ENCODE measurements at places on chromosomes 3 and 15.

GRCh38 chr3:31420311-31420710 lies 112.4 kb upstream of the STT3B start:
- DNase-seq: no peak

DNA sequence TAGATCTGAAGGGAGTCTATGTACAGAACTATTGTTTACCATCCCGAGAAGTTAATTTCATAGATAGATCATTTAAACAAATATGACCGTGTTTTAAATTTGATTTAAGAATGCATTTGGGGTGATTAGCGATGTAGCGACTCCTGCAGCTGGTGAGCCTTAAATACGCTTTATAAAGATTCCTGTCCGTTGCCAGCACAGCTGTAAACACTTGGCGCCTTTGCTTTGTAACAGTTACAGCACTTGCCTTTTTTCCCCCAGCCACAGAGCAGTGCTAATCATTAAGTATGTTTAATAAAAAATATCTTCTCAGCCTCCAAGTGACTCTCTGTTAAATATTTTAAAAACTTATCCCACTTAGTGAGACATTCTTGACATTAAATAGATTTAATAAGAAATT lies 333.8 kb downstream of the FEZF2 start:
- DNase-seq: no peak

DNA sequence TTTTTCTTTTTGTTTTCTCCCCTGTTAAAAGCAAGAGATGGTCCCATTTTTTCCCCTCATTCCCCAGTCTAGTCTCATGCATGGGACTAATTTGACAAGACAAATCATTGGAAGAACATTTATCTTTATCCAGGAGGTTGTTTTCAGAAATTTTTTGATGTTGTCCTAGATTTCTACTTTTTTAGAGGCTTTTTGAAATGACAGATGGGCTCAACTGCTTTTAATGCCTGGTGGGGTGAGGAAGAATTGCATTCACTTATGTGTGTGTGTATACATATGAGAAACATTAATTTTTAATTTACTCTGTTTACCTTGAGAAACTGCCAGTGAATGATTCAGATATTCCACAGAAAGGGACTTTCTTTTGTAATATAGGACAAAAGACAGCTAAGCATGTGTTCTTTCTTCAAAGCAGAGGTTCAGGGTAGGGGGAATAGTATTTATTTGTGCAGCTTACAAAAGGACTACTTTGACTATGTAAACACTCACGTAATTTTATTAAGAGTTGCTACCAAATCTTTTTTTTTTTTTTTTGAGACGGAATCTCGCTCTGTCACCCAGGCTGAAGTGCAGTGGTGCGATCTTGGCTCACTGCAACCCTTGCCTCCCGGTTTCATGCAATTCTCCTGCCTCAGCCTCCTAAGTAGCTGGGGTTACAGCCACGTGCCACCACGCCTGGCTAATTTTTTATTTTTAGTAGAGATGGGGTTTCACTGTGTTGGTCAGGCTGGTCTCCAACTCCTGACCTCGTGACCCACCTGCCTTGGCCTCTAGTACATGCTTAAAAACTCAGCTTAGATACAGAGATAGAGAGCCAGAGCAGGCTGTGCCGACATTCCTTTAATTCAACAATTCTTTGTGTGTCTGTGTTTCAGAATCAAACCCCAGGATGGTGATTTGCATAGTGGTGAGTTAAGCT lies 130.1 kb upstream of the RARB start:
- no peak for DNase-seq

- DNase-seq: no peak
These were observed 321.4 kb upstream of the DPH6 start for GRCh38 chr15:35867356-35867755.

DNA sequence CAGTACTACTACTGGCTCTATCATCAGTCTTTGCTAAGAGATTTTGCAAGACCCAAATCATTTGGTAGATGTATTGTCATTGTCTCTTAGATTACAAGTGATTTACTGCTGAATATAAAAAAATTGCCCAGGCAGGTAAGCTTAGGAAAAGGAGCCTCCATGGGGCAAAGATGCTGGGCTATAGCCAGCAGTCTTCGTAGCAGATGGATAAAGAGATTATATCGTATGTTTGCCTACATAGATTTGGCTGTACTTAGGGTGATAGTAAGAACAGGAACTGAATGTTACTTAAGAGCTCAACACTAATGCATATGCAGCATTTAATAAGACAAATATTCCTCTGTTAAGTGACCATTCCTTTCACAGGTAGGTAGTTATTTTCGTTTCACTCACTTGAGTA lies 48.9 kb downstream of the PTPRG start:
- DNase-seq: no peak

DNA sequence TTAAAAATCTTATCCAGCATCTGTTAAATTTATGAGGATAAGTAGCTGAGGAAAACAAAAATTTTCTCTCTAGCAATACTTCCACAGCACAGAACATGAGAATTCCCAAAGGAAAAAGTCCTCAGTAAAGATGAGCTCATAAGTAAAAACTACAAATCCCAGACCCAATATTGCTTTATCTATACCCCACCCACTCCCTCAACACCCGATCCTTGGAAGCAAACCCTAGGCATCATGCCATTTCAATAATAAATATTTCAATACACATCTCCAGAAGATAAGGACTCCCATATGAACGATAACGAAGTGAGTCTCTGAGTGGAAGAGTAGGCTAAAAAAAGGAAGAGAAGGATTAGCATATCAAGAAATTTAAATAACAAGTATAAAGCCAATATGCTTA lies 8.3 kb upstream of the PRR20G start:
- DNase-seq: no peak

- DNase-seq: no peak
These were observed 199.8 kb upstream of the TLE3 start for GRCh38 chr15:70297465-70298058.

DNA sequence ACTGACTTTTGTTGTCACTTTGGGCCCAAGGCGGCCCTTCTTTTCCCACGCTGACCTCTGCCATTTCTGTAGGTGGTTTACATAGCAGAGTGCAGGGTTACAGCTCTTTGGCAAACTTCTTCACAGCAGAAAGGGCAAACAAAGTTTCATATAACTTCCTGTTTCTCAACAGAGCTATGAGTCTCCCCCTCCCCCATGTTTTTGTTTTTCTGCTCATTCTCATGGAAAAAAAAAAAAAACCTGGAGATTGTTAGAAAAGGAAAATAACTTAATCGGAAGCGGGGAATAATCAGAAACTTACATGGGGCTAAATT lies 342.0 kb upstream of the NR2F2 start:
- no peak for DNase-seq

GRCh38 chr15:87522997-87523396 lies 733.5 kb downstream of the NTRK3 start:
- DNase-seq: no peak

- no peak for DNase-seq
These were observed 125.4 kb upstream of the RAD18 start for GRCh38 chr3:9088441-9089353.

GRCh38 chr3:179943117-179943880 lies 93.4 kb downstream of the PEX5L start:
- no peak for DNase-seq

GRCh38 chr3:157030712-157031111 lies 129.2 kb downstream of the CCNL1 start:
- DNase-seq: no peak

- DNase-seq: no peak
These were observed 86.4 kb upstream of the ABHD17C start for GRCh38 chr15:80608688-80609087.

DNA sequence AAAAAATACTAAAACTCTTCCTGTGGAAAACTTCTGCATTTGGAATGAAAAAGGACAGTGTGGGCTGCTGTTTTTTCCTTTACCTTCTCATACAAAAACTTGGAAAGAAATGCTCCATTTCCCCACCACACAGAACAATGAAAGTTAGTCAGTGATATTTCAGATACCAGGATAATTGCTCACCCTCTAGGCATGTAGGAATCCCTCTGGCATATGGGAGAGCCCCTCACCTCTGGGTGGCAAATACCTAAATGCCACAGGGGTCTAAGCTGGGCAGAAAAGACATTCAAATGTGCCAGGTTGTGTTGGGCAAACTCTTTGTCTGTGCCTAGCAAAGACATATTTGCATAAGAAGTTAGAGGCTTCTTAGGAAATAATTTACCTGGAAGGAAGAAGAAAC lies 560.3 kb upstream of the NR2F2 start:
- DNase-seq: no peak

DNA sequence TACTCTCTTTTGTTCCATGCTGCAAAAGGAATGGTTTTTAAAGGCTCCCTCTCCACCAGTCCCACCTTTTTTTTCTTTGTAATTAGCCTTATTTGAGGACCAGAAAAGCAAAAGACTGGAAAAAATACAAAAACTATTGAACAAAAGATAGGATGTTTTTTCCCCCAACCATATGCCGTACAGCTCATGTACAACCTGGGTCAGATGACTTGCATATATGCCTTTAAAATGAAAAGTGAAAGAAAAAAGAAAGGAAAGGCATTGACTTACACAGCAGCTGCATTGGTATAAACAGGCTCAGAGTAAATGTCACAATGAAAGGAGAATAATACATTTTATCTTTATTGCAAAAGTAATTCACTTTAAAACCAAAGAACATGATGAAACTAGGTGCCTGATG lies 69.5 kb upstream of the CMC1 start:
- no peak for DNase-seq

GRCh38 chr15:41487381-41487780 lies 6.3 kb upstream of the ITPKA start:
- no peak for DNase-seq

- DNase-seq: no peak
These were observed 225.9 kb upstream of the CD96 start for GRCh38 chr3:111315930-111316587.

DNA sequence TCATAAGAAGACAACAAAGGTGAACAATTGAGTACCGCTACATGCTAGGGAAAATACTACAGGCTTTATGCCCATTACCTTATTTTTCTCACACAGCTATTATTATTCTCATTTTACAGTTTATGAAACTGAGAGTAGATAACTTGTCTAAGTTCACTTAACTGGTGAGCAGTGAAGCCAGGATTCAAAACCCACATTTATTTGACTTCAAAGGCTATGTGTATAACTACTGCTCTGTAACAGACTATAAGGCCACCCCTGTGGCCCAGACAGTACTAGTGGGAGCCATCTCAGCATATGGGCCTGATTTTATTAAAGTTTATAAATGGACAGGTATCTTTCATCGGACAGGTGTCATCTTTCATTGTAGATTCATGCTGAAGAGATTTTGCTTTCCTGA lies 14.4 kb upstream of the BBX start:
- no peak for DNase-seq

- no peak for DNase-seq
These were observed 413.1 kb upstream of the ARRDC4 start for GRCh38 chr15:97547381-97547780.

GRCh38 chr3:137347132-137347531 lies 389.3 kb downstream of the IL20RB start:
- DNase-seq: no peak

DNA sequence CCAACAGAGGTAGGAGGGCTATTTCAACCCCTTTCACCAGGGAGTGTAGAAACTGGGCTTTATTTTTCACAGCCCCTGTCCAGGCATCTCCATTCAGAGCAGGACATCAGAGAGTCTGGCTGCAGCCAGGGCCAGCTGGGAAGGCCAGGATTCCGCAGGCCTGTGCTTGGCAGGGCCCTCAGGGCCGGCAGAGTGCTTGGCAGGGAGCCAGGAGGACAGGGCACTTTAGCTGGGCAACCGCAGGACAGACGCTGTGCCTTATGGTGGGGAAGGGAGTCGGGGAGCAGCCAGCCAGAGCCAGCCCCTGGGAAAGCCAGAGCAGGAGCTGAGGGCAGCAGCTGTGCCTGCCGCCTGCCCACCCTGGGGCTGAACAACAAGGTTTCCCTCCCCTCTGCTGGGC lies 34.5 kb upstream of the IQCF6 start:
- DNase-seq: no peak

DNA sequence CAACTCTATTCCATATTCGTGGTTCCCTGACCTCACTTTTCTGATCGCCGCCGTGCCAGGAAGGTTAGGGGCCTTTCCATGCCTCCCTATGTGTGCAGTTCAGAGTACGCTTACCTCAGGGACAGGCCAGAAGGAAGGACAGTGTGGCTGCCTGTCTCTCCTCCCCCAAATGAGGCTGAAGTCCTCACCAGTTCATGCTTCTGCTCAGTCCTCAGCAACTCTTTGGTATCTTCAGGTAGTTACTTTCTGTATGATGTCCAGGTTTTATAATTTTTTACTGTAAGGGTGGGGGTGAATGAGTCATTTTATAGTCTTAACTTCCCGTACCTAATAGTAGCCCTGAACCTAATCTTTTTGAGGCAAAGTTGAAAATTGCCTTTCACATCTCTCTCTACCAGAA lies 98.7 kb downstream of the VPS8 start:
- DNase-seq: no peak

DNA sequence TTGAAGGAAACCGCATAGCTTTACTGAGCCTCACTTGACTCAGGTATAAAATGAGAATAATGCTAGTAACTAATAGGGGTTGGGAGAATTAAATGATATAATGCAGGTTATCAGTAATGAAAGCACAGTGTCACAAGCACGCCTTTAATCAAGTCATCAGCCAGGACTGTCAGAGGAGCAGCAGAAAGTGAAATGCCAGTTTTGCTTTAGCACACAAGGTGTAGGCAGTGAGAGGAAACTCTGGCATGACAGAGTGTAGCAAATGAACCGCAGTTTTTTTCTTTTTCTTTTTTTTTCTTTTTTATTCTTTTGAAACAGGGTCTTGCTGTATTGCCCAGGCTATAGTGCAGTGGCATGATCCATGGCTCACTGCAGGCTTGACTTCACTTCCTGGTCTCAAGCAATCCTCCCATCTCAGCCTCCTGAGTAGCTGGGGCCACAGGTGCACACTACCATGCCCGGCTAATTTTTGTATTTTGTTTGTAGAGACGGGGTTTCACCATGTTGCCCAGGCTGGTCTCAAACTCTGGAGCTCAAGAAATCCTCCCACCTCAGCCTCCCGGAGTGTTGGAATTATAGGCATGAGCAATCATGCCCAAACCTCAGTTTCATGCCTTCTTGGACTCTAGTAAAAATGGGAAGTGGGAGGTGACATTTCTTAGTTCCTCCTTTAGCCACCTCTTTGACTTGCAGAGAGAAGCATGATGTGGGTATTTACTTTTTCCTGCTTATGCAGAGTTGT lies 9.7 kb upstream of the SCAANT1 start:
- DNase-seq: no peak

Measured in activated CD8-positive, alpha-beta memory T cell treated with anti-CD3 and anti-CD28 coated beads for 1 hour (primary cell).